ENCODE measurements at places on chromosomes 7 and 10.

DNA sequence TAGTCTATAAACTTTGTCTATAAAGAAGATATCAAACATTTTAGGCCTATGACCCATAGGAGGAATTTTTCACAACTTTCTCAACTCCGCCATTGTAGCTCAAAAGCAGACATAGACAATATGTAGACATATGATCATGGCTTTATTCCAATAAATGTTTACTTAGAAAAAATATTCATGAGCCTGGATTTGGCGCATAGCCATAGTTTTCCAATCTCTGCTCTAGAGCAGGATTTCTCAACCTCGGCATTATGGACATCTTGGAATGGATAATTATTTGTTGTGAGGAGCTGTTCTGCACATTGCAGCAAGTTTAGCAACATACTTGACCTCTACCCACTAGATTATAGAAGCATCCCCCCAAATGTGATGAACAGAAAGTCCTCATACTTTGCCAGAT is 532.6 kb downstream of the ANKRD7 start:
- no peak for DNase-seq

DNA sequence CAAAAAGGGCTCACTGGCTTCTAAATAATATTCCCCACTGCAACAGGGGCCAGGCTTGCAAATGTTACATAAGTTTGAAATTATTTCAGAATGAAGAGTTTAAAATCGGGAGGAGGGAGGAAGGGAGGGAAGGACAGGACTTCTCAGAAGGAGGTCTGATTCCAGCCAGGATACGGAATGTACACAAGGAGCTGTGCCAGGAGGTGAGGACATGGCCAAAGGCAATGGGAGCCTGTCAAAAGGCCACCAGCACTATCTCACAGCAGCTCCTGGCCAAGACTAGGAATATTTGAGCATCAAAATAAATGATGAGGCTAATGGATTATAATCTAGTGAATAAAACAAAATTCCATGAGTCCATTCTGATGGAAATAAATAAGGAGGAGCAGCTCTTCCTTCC is 18.6 kb upstream of the DRGX start:
- no peak for DNase-seq

DNA sequence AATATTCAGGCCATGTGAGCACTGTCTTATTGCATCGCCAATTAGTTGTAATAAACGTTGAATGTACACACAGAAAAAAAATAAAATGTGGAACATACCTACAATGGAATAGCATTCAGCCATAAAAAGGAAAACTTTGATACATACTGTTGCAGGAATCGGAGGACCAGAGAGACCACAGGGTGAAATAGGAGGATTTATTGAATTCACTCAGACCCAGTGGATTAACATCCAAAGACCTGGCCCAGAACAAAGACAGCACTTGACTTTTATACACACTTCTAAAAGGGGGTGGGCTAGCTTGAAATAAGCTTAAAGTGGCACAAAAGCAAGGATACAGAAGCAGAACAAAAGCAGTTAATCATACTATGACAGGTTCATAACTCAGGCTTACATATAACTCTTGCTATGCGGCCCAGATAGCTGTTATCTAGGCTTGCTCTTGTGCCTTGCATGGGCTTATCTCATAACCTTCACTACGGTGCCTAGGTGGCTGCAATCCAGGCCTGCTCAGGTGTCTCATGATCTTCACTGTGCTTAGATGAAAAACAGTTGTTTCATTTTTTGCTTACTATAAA is 292.2 kb upstream of the TAC1 start:
- no peak for DNase-seq

DNA sequence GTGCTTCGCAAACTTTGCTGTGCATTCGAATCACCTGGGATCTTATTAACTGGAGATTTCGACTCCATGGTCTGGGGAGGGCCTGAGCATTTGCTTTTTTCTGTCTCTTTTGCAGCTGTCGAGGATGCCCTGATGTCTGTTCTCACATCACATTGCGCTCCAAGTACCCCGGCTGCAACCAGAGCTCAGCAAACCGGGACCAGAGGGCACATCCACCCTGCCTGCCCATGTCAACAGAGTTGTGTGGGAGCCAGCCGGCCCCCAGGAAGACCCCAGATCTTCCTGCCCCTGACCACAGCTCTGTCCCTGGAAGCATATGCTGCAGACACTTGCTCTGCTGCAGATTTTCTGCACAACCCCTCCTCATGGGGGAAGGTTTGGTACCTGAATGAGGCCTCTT is 180.8 kb downstream of the ADARB2 start:
- no peak for DNase-seq

- no peak for DNase-seq
Observed at GRCh38 chr7:64755865-64756264, 38.4 kb upstream of the ZNF138 start.
